ENCODE measurements at places on chromosomes 1 and 21.

DNA sequence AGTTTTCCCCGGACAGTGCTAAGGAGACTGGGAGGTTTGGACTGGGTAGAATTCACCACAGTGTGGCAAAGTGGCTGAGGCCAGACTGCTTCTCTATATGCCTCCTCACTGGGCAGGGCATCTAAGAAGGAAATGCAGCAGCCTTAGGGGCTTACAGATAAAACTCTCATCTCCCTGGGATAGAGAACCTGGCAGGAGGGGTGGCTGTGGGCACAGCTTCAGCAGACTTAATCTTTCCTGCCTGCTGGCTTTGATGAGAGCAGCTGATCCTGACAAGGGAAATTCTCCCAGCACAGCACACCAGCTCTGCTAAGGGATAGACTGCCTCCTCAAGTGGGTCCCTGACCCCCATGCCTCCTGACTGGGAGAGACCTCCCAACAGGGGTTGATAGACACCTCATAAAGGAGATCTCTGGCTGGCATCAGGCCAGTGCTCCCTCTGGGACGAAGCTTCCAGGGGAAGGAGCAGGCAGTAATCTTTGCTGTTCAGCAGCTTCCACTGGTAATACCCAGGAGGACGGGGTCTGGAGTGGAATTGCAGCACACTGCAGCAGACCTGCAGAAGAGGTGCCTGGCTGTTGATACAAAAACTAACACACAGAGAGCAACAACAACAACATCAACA is 25.2 kb downstream of the KIFAP3 start:
- no peak for DNase-seq

GRCh38 chr1:13836136-13836535 is 136.1 kb downstream of the PRDM2 start:
- DNase-seq: no peak

- no peak for DNase-seq
Measured at GRCh38 chr1:5744911-5745799, 247.1 kb downstream of the NPHP4 start.

- DNase-seq: peak; percentile 52
Measured at GRCh38 chr1:112298558-112298957, 97.5 kb upstream of the CTTNBP2NL start.

- peak; percentile 79 for DNase-seq
Measured at GRCh38 chr1:155989242-155990004, 11.1 kb upstream of the ARHGEF2 start.

- DNase-seq: peak; percentile 1
Measured at GRCh38 chr1:79497193-79497773, 490.8 kb upstream of the ADGRL4 start.

- no peak for DNase-seq
Measured at GRCh38 chr1:6360117-6360496, 33.5 kb downstream of the ACOT7 start.

- no peak for DNase-seq
Measured at GRCh38 chr1:118627435-118627834, 360.7 kb downstream of the TBX15 start.

DNA sequence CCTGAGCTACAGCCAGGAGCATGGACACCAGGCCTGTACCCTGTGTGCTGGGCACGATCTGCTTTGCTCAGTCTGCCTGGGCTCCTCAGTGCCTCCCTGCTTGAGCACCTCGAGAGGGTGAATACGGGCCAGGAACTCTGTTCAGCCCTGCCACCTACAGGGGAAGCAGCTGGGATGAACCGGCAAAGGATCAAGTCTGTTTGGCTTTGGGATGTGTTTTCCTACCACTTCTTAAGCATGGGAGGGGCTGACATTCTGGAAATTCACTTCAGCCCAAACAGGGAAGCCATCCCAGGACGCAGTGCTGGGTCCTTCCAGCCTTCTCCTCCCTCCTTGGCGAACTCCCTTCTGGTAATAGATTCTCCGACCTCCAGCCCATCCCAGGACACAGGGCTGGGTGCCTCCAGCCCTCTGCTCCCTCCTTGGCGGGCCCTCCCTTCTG is 55.8 kb upstream of the SELENON start:
- DNase-seq: no peak

DNA sequence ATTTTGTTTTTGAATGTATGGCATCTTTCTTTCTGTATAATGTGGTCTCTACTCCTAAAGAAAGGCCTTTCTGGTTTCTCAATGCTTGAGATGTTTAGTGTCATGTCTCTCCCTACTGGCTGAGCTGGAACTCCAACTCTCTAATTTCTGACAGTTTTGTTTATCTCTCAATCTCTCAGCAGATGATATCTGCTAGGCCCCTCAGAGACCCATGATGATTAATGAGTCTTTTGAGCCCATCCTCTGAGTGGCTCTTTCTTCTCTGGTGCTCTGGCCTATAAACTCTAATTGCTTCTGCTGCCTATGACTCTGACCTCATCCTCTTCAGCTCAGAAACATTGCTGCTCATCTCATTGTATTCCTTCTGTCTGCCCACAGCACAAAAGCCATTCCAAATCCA is 46.6 kb downstream of the CRB1 start:
- no peak for DNase-seq

GRCh38 chr1:165902565-165902964 is 75.2 kb downstream of the UCK2 start:
- no peak for DNase-seq

GRCh38 chr1:241181471-241181870 is 175.5 kb downstream of the RGS7 start:
- DNase-seq: no peak

DNA sequence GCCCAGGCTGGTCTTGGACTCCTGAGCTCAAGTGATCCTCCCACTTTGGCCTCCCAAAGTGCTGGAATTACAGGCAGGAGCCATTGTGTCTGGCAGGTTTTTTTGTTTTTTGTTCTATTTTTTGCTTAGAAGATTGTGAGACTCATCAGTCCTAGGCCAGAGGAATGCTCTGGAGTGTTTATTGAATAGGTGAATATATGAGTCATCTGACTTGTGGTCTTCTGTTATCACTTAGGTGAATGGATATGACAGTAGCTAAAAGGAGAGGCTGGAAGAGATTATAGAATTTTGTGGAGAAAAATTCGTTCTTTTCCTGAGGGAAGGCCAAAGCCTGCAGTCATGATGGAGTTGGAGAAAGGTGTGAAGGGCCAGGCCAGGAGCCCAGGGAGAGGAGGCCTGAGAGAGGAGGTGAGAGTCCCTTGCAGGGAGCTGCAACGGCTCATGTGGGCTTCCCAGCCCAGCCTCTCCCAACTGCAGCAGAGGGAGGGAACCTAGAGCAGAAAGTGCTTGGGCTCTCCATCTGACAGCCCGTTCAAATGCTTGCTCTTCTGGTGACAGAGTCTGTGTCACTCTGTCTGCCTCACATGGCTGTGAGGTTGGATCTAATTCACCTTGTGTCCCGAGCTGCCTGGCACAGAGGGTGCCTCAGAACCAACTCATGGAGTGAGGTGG is 31.6 kb upstream of the ACOT11 start:
- DNase-seq: no peak

- DNase-seq: no peak
Measured at GRCh38 chr21:16307256-16307655, 577.5 kb downstream of the USP25 start.

- DNase-seq: no peak
Measured at GRCh38 chr1:172381946-172382345, 38.5 kb upstream of the C1orf105 start.

DNA sequence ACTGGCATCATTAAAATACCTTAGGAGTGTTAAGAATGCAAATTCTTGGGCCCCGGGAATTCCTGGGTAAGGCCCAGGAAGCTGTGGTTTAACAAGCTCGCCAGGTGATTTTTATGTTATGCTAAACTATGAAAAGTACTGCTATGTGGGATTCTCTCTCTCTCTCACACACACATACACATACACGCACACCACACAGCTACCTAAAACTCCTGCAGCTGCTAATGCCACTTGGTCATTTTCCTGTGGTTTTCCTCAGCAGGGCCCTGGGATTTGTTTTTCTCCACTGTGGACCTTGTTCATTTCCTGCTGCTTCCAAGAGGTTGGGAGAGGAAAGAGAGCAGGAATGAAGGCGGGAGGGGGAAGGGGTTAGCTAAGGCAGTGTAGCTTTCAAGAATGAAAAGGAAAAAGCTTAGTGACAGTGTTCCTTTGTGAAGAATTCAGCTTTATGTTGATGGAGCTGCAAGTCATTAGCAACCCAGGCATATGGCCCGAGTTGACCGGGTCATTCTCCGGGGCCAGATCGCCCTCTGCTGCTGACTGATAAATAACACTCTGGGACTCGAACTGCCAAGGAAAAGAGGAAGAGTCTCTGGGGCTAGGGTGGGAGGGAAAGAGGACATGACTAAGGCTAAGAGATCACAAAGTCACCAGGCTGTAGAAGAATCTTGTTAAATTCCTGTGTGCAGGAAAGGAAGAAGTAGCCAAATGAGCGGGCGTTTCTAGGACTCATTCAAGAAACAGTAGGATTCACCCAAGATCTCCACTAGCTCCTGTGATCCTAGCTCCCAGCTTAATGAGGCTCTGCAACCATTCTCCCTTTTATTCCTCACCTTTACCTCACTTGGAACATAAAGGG is 30.5 kb upstream of the LRIG2 start:
- peak; percentile 29 for DNase-seq

- DNase-seq: no peak
Measured at GRCh38 chr1:77168358-77168757, 50.9 kb downstream of the PIGK start.

DNA sequence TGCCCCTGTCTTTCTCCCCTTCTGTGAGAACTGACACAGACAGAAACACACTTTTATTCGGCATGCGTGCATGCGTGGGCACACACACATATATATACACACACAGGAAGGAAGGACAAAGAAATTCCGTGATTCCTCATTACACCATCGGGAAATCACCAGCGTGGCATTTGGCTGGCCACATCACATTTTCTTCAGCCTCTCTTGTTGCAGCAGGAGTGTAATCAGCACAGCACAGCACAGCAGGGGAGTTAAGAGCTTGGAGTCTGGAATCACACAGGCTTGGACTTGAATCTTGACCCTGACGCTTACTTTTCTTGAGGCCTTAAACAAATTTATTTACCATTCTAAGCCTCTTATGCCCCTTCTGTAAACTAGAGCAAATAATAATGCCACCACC is 45.3 kb upstream of the EPHA8 start:
- no peak for DNase-seq

GRCh38 chr1:37171691-37172090 is 137.4 kb upstream of the GRIK3 start:
- no peak for DNase-seq

DNA sequence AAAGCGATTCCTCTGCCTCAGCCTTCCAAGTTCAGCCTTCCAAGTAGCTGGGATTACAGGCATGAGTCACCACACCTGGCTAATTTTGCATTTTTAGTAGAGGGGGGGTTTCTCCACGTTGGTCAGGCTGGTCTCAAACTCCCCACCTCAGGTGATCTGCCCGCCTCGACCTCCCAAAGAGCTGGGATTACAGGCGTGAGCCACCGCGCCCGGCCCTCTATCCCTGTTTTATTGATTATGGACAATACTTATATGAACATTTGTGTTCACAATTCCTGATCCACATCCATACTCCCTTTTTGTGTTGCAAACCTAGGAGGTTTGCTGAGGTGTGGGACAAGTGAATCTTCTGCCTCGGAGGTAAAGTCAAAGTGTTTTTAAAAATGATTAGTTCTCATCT is 245.3 kb downstream of the GREM2 start:
- no peak for DNase-seq

- DNase-seq: peak; percentile 49
Measured at GRCh38 chr1:24424207-24424606, 8.6 kb downstream of the NIPAL3 start.

DNA sequence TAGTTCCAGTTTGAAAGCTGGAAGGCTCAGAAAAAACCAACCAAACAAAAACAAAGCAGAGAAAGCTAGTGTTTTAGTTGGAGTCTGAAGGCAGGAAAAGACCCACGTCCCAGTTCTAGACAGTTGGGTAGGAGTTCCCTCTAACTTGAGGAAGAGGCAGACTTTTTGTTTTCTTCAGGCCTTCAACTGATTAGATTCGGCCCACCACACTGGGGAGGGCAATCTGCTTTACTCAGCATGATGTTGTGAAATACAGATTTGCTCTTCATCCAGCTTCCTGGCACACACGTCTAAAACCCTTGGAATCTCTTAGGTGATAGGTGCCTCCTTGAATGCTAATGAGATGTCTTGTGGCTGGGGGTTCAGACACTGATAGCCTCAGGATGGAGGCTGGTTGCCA is 49.1 kb upstream of the CSF3R start:
- DNase-seq: no peak

GRCh38 chr1:114677691-114678090 is 7.8 kb upstream of the DENND2C start:
- no peak for DNase-seq

DNA sequence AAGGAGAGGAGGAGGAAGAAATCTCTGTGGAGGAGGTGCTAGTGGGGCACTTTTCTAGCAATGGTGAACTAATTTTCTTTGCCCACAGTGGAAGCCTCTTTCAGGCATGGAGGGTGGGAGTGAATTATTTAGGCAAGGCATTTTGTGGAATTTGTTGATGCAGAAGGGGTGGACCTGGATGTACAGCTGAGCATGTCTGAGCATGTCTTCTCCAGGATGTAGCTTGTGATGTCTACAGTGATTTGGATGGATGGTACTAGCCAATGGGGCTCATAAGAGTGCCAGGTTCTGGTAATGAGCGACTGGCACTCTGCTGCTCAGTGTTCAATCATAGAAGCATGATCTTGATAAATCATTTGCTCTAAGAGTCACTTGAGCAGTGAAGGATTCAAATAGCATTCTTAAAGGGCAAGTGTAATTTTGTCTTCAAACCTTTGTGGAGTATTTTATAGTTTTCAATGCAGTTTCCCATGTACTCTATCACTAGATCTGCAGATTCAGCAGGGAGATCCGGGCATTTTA is 153.9 kb upstream of the LMO4 start:
- no peak for DNase-seq

DNA sequence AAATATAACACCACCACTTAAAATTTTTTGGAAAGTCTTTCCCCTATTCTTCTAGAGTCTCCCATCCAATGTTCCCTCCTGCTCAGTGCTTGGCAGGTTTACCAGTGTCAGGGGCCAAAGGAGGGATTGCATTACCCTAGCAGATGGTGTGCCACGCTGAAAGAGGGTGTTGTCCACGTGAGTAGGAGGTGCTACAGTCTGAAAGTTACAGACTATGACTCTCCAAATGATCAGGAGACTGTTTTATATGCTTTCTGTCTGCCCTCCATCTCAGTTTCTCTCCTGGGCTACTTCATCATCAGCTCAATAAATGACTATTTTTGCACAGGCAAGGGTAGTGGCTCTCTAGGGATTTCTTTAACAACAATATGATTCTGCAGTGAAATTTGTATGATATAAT is 31.3 kb upstream of the ANGPTL7 start:
- no peak for DNase-seq
